ENCODE measurements at places on chromosomes 4 and X.

GRCh38 chr4:142818031-142818430 lies 28.1 kb downstream of the INPP4B start:
- no peak for DNase-seq

DNA sequence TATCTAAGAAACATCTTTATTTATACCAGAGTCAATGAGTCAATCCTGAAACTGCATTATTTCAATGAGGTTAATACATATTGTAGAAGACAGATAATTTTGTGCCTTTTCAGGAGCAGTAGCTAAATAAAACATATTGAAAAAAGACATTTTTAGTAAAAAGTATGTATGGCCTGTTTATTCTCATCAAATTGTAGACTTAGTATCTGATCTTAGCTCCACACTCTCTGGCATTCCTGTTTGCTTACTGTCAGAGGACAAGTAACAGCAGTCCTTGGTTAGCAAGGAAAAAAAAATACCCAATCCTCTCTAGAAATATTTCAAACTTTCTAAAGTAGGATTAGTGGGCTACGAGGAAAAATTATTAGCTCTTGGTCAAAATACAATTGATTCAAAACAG lies 50.5 kb upstream of the GUCY1A1 start:
- DNase-seq = no peak

GRCh38 chrX:120795301-120795700 lies 80.4 kb downstream of the CT47B1 start:
- no peak for DNase-seq

- DNase-seq = no peak
These were observed 22.4 kb downstream of the TLR2 start for GRCh38 chr4:153706519-153706918.

DNA sequence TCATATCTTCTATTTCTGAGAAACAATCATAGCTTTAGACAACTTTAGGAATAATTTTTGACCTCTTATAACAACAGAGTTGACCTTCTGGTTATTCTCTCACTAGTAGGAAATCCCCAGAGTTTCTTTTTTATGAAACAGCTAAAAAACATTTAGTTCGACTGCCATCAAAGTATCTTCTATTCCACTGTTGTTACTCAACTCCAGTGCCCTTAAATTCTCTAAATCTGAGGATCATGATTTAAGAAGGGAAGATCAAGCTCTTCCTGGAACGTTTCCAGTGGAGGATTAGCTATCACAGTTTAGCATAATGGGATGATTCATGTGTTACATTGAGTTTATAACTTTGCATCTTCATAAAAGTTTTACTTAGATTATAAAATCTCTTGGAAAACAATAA lies 134.9 kb upstream of the VEGFC start:
- DNase-seq = no peak

GRCh38 chr4:3193531-3194203 lies 55.3 kb upstream of the MSANTD1 start:
- no peak for DNase-seq

DNA sequence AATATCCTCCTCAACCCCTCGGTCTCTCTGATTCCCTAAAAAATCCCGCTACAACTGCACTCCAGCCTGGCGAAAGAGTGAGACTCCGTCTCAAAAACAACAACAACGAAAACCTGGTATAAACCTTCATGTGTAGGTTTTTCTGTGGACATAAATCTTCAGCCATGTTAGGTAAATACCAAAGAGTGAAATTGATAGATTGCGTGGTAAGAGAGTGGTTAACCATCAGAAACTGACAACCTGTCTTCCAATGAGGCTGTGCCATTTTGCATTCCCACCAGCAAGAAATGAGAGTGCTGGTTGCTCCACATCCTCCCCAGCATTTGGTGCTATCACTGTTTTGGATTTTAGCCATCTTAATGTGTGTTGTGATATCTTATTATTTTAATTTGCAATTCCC lies 10.9 kb downstream of the TBC1D19 start:
- no peak for DNase-seq

DNA sequence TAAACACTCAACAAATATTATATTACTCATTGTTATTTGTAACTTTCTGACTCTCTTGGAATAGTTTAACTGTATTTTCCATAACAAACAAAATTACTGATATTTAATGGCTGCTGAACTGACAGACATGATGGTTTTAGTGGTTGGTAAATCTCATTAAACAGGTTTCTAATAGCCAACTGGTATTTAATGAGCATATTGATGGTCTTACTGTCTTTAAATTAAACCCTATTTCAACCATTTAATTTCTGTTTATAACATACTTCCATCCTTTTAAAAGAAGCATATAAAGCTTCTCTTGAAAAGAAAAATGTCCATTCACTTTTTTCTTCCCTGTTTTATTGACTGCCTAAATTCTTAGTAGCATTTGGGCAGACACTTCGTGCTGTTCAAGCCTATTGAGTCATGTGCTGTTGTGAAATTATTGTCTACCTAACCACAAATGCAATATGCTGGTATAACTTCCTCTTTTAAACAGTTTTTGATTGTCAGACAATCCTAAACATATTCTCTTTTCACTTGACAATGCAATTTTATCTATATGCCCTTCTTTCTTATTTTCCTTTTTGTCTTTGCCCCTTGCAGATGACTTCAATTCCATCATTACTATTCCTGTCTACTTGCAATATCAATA lies 163.9 kb upstream of the SLC7A11 start:
- DNase-seq = no peak

DNA sequence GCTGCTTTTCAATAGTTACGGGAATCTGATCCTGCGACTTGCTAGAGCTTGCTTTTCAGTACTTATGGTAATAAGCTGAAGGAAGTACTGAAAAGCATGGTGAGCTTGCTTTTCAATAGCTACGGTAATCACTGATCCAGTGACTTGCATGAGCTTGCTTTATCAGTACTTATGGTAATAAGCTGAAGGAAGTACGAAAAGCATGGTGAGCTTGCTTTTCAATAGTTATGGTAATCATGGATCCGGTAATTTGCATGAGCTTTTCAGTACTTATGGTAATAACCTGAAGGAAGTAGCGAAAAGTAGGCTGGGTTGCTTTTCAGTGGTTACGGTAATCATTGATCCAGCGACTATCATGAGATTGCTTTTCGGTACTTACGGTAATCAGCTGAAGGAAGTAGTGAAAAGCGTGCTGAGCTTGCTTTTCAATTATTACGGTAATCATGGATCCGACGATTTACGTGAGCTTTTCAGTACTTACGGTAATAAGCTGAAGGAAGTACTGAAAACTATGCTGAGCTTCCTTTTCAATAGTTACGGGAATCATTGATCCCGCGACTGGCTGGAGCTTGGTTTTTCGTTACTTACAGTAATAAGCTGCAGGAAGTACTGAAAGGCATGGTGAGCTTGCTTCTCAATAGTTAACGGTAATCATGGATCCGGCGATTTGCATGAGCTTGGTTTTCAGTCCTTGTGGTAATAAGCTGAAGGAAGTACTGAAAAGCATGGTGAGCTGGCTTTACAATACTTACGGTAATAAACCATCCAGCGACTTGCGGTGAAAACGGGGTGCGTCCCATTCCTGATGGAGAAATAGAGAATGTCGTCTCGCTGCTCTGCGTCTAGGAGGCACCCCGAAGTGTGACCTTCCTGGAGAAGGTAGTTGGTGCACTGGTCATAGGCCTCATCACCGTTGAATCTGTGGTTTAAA lies 6.5 kb downstream of the CRLF2 start:
- DNase-seq = no peak

- no peak for DNase-seq
These were observed 14.5 kb upstream of the ETNPPL start for GRCh38 chr4:108777388-108777787.

All from NCI-H1694 (cell line).